ENCODE measurements at places on chromosomes 5 and 9.
A peak's percentile ranks its signal among the peaks of the same experiment; 100 is the strongest.

GRCh38 chr5:36561601-36562000 is 44.8 kb upstream of the SLC1A3 start:
- DNase-seq, result no peak

GRCh38 chr5:151597749-151598148 is 6.6 kb upstream of the FAT2 start:
- DNase-seq, result no peak

DNA sequence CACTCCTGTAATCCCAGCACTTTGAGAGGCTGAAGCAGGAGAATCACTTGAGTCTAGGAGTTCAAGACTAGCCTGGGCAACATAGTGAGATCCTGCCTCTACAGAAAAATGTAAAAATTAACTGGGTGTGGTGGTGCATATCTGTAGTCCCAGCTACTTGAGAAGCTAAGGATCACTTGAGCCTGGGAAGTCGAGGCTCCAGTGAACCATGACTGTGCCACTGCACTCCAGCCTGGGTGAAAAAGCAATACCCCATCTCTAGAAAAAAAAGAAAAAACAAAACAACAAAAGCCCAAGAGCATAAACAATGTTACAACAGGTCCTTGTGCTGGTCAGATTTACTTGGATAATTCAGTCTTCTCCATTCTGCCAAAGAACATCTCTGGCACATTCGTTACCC is 44.3 kb upstream of the TGFBR1 start:
- no peak for DNase-seq

DNA sequence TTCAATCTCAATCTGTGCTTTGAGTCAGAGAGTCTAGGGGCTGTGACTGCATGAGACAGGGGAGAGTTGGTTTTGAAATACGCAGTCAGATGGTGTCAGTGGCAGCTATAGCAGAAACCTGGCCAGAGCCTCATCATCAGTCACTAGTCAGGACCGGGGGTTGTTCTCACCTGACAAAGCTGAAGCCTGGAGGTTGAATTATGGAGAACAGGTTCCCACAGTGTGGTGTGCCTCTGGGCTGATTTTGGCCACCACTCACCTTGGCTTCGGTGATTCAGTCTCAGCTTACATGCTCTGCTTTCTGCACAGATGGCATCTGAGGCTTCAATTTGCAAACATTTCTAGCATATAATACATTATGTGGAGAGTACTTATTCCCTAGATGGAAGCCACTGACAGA is 387.3 kb downstream of the YTHDC2 start:
- DNase-seq, result no peak

GRCh38 chr9:132645306-132645705 is 24.5 kb downstream of the DDX31 start:
- DNase-seq, result no peak

DNA sequence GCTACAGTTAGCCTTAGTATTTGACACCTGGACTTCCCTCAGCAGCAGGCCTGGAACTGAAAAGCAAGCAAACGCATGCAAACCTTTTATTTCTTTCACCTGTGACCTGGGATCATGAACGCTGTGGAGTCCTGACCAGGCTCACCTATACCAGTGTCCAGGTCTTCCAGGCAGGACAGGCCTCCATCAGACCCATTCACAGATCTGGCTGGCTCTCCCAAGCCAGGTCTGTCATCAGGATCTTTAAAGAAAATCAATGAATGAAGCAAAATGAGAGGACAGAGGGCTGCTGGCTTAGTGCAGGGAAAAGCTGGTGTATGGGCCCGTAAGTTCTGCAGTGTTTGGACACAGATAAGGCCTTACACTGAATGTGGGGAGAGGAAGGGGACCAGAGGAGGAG is 96.3 kb upstream of the CPEB4 start:
- DNase-seq, result no peak

GRCh38 chr9:1236061-1236460 is 185.9 kb downstream of the DMRT2 start:
- DNase-seq, result no peak

GRCh38 chr5:98989727-98990126 is 60.9 kb upstream of the CHD1 start:
- DNase-seq, result no peak

- peak; percentile 47 for DNase-seq
These were observed 23.6 kb downstream of the OLFML2A start for GRCh38 chr9:124800306-124801259.

GRCh38 chr5:105978011-105978410 is 1692.7 kb downstream of the EFNA5 start:
- DNase-seq, result no peak

DNA sequence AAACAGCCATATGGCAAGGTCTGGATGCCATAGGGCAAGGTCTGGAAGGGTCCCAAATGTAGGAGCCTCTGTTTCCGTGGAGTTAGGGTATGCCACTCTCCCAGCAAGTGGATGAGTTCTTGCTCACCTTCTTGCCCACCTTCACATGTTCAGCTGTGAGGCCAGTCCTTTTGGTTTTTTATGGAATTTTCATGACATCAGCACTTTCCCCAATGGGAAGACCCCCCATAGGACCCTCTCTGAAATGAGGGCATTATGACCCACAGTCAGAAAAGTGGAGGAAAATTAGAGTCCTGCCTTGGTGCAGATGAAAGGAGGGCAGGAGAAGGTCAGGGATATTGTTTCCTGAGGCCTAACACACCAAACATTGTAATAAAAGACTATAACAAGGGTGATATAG is 53.9 kb downstream of the RASA1 start:
- no peak for DNase-seq

- peak; percentile 60 for DNase-seq
These were observed 111.5 kb downstream of the MTREX start for GRCh38 chr5:55418994-55419968.

- peak; percentile 89 for DNase-seq
These were observed 243.8 kb downstream of the BNC2 start for GRCh38 chr9:16626577-16627130.

DNA sequence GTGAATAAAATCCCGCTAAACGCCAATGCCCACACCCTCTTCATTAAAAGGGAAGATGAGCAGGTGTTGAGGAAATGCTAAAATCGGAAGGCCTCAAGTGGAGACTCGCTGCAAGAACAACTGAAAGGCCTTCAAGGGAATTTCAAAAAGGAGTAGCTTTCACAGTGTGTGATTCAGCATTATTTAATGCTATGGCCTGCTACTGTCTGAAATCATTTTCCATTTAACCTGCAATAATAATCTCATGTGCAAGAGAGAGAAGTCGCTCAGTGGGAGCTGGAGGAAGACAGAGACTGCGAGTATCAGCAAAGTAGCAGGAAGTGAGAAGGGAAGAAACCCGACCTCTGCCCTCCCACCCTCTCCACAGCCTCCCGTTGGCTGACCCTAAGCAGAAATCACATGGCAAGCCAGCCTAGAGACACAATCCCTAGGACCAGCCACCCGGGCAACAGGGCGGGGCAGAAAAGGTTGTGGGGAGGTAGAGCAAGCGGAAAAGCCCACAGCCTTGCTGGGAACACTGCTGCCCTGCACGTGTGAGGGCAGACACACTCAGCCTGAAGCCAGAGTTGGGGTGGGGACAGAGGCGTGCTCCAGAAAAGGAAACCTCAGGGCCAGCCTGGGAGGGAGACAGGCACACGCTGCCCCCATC is 39.9 kb upstream of the CTSL start:
- peak; percentile 27 for DNase-seq

DNA sequence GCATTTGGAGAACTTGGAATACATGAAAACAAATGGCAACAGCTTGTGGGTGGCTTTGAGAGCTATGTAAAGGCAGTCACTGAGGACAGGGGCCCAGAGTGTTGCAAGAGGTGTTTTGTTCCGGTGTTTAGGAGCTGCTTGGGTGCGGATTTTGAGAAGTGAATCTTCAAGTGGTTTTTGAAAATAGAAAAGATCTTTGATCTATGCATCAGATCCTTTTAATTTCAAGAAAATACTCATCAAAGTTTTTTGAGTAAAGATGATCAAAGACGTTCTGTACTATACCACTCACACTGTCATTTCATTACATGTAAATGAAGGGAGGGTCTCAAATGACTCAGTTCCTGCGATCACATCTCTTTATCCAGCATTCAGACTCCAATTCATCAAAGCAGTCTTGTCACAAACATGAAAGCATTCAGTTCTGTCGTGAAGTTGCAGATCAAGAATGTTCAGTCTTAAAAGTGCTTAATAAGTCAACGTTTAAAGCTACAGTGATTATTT is 112.5 kb downstream of the WDR41 start:
- DNase-seq, result no peak

- peak; percentile 27 for DNase-seq
These were observed 814.2 kb upstream of the ZNF608 start for GRCh38 chr5:125560476-125561225.

GRCh38 chr9:33125871-33126823 is 41.0 kb downstream of the B4GALT1 start:
- peak; percentile 65 for DNase-seq

GRCh38 chr9:107878462-107878861 is 388.9 kb upstream of the KLF4 start:
- no peak for DNase-seq

- DNase-seq, result no peak
These were observed 142.7 kb downstream of the CACNA1B start for GRCh38 chr9:138020120-138020794.

- DNase-seq, result no peak
These were observed 256.7 kb downstream of the DOCK8 start for GRCh38 chr9:471320-471719.

DNA sequence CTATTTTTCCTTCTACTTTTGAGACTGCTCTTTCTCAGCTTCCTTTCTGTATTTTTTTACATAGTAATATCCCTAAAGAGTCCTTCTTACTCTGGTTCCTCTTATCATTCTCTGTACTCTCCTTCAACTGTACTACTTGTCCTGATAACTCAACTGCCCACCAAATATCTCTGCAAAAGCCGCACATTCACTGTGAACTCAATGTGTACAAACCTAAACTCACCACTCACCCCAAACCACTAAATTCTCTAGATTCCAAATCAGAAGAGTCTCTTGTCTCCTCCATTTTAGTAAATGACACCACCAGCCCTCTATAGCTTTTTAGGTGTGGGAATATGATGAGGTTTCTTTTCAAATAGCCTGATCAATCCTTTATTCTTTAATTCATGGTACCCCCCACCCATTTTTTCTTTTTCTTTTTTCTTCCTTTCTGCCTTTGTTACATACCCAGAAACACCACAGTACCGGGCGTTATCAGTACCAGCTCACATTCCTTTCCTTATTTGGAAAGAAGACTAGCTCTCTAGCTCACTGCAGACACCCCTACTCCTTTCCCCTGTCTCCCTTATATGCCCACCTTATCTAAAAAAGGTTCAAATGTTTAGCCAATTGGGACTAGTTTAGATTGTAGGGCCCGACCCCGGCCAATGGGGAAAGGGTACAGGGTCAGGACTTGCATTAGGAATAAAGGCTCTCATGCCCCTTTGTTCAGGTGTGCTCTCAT is 63.1 kb upstream of the RANBP6 start:
- no peak for DNase-seq

GRCh38 chr5:75720882-75721281 is 3.6 kb upstream of the POC5 start:
- no peak for DNase-seq

GRCh38 chr5:122907276-122907675 is 61.9 kb downstream of the SNX24 start:
- peak; percentile 14 for DNase-seq

DNA sequence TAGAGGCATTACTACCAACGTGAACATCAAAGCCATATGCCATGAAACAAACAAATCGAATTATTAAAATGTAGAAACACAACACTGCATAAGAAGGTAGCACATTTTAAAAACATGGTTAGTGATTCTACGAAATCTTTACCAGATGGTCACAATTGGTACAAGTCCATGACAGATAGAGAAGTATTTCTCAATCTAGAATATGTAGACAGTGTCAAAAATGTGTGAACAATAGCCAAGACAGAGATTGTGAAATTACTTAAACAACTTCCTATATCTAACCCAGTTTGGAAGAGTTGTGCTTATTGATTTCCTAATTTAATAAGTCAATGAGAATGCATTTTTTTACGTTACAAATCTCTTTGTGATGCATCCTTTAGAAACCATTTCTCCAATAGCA is 1121.6 kb downstream of the MAT2B start:
- no peak for DNase-seq

GRCh38 chr5:133878236-133878555 is 90.2 kb downstream of the C5orf15 start:
- no peak for DNase-seq

GRCh38 chr9:35407846-35408245 is 82.1 kb upstream of the RUSC2 start:
- no peak for DNase-seq

DNA sequence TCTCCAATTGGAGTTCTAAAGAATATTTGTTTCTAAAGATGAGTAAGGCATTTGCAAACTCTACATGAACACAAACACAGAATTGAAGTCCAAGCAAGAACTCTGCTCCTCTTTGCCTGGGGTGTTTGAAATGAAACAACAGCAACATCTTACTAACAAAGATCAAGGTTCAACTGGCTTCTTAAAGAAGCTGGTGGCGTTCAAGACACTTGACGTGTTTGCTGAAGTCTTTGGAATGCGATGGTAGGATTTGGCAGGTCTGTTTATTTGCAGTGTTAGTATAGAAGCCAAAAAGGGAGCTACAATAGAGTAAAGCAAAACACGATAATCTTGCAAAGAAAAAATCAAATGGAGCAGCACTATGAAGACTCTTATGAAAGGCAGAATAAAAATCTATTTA is 94.9 kb downstream of the BASP1 start:
- no peak for DNase-seq

DNA sequence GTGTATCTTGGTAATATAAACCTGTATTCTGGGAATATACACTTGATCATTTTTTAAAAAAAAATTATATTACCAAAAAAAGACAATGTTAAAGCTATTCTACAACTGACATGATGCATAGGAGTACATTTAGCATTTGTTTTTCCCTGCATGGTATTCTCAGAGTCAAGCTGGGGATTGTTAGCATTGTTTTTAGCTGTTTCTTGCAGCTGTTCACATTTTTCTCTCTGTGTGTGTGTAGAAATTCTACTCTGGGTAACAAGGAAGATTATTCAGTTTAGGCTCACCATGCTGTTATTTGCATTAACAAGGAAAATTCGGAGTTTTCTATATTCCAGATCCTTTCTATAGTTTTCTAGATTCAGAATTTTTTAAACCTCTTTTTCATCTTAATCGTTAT is 62.2 kb downstream of the ADAMTS16 start:
- no peak for DNase-seq

DNA sequence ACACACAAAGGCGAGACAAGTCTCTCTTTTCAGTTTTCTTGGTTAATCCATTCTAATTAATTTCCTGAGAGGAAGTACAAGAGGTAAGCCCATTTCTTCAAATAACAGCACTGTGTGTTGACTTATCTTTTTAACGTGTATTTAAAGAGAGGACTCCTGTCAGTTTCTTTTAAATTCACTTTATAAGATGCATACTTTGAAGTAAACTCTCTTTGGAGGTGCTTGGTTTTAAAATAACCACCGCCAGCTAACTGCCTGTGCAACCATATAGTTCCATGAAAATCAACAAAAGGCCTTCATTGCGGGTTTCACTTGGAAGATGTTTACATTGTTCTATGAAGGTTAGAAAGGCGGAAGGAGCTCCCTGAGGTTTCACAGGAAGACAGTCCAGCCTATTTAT is 13.1 kb upstream of the SERINC5 start:
- DNase-seq, result peak; percentile 8

GRCh38 chr5:83662558-83662957 is 58.1 kb downstream of the HAPLN1 start:
- no peak for DNase-seq

Measured in IMR-90 (cell line).